HFF-Myc (cell line): ENCODE measurements at places on chromosomes 4 and X.

DNA sequence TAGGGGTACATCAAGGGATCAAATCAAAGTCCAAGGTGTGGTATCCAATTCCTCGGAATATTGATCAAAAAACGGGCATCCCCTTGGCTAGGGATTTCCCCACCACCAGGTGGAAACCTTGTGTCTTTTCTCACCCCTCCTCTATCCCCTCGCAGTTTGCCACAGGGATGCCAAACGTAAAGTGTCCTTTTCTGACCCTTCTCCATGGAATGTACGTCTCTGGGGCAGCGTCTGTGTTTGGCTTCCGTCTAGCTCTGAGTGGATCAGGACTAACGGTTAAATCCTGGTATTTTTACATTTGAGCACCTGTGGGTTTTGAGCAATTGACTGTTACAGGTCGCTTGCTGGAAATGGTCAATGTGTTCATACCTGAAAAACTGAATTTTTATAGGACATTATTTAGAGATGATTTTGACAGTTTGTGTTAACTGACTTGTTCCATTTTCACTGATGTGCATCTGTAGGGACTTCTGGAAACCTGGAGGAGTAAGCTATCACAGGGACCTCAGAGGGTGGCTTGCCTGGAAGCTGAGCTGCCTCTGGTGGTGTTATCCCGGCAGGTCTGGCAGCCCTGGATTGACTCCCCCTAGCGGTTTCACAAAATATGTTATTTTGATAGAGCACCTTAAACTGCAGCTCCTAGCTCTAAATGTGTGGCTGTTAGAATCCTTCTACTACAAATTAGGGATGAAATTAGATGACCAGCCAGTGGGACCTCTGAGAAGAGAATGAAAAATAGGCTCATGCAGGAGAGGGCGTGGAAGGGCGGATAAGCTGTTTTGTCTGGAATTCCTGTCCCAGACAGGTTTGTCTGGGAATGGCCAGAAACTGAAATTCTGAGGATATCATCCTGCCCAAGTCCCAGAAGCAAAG lies 8.8 kb upstream of the MGST2 start:
- DNase-seq = no peak

GRCh38 chr4:136183513-136183912 lies 1348.8 kb downstream of the PCDH18 start:
- DNase-seq = no peak

- no peak for DNase-seq
Measured at GRCh38 chr4:88583631-88584470, 8.4 kb upstream of the HERC3 start.

DNA sequence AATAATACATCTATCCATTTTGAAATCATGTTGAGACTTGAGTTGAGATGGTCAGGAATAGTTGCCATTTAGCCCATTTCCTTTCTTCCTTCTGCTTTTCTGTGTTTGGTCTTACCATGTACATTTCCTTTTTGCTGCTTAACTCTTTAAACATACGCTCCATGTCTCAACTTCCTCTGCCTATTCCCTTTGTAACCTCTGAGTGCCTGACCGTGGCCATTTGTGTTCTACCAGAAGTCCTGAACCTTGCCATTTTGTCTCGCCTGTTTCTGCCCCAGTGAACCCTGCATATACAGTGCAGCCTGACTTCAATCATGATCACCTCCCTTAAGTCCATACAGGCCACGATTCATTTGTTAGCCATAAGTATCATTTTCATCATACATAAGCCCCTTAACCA lies 169.0 kb downstream of the RAPGEF2 start:
- DNase-seq = no peak

GRCh38 chr4:26015133-26015651 lies 101.2 kb downstream of the SMIM20 start:
- DNase-seq = no peak
